ENCODE measurements at places on chromosomes 5 and 9. TPM values are rescaled to one million over a fixed set of nuclear protein-coding genes. Genes with fewer than 3 reads are reported as not detected.

DNA sequence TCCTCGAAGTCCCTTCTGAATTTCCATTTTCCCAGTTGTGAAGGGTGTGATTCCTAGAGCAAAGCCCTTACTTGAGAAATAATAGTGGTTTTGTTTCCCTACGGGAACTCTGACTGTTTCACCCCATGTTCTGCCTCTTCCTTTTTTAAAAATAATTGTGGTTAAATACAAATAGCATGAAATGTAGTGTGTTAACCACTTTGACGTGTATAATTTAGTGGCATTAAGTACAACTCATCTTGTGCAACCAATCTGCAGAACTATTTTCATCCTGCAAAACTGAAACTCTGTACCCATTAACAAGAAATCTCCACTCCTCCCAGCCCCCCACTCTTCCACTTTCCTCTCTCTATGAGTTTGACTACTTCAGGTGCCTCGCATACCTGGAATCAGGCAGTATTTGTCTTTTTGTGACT, 35.6 kb upstream of the HAND1 start:
- no peak for DNase-seq

DNA sequence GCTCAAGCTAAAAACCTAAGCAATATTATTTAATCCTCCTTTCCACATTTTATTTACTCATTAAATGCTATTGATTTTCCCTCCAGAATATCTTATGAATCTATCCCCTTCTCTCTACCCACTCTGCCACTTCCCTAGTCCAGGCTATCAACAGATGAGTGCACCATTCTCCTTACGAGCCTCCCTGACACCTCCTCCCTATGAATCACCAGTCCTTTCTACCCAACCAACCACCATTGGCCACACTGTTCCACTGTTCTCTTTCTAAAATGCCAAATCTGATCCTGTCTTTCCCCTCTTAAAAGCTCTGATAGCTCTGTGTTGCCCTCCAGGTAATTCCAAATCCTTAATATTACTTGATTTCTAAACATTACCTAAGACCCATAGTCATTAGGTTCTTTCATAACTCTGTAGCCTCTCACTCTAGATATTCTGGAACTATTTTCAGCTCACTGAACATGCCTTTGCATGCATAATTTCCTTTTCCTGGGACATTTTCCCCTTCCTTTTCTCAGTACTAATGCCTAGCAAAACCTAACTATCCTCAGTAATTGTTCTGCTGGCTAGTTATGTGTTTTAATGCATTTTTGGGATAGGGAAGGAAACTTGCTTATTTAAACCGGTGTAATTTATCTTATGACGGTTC, 126.3 kb downstream of the UNC13B start:
- DNase-seq = no peak

GRCh38 chr9:17531642-17532254, 47.1 kb upstream of the SH3GL2 start:
- DNase-seq = peak; percentile 61

- no peak for DNase-seq
These were observed 24.7 kb upstream of the TNFSF15 start for GRCh38 chr9:114830546-114830945.

DNA sequence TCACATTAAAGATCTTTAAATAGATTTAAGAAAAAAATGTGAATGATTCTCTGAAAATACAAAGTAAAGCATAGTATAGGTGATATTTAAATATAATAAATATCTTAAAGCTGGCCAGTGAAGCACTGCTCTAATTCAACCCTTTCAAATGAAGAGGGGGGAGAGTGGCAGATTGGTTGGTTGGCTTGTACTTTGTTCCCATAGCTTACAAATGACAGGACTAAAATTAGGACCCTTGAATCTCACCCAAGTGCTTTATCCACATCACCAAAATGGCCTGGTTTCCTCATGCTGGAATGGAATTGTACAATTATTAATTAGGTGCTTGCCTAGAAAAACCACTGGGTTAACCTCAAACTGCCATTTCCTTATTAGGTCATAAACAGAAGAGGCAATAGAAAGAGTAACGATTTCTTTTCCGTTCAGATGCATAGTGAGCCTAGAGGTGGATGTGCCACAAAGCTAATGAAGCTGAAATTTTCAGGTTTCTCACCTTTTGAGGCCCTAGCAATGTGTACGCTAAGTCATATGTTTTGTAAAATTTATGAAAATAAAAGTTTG, 354.5 kb upstream of the CDH6 start:
- DNase-seq = no peak

DNA sequence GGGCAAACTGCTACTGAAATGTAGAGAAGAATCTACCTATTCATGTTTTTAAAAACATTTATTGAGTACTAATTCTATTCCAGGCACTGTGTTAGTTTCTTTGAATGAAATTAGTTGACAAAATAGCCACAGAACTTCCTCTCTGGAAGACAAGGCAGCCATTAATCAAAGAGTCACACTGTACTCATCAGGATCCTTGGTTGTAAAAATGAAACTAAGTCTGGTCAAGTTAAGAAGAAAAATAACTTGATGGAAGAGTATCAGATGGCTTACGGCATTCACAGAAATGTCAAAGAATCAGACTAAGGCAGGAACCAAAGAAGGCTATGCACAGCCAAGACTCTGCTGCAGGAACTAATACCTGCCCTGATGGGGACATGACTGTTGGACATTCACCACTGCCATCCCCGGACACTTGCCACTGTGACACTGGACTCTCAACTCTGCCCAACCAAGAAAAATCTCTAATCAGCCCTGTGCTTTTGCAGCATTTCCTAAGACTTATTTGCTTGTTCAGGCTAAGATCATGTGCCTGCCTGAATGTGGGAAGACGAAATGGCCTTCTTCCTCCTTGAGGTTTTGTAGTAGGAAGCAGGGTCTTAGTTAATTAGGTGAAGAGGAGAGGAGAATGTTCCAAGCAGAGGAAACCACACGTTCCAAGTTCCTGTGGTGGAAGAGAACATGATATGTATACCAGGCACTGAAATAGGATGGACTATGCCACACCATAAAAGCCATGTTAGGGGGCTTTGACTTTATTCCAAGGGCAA, 23.3 kb upstream of the NDUFB6 start:
- DNase-seq = no peak

- no peak for DNase-seq
These were observed 137.1 kb upstream of the TRIM32 start for GRCh38 chr9:116549786-116550660.

- no peak for DNase-seq
These were observed 12.7 kb downstream of the TSPAN17 start for GRCh38 chr5:176659860-176660461.

GRCh38 chr5:127290019-127290945, at the start of gene MEGF10:
Gene MEGF10, plus strand, starts transcription at chr5:127290796. Its CDS starts 40,513 bp downstream, at chr5:127331309.
- peak; percentile 81 for DNase-seq

- no peak for DNase-seq
These were observed 83.6 kb upstream of the ADAMTSL1 start for GRCh38 chr9:18390393-18390792.

DNA sequence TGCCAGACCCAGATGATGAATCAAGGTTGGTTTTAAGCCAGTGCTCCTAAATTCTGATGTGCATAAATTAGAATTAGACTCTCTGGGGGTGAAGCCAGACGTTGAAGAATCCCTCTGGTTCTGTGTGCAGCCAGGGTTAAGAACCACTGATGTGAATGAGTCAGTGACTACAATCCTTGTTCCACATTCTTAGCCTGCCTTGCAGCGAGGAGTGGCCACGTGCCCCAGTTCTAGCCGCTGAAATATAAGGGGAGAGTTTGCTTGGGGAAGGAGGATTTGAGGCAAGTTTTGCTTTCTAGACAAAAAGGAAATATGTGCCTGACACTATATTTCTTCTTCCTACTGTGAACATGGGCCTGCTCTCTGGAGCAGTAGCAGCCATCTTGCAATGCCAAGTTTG, 34.2 kb upstream of the MSH3 start:
- no peak for DNase-seq

The PPP3R2 gene
- not detected for total RNA-seq

The HTR1A gene
- total RNA-seq = not detected

The FAM151B gene
- 11.3 TPM for total RNA-seq

The SPINK13 gene
- not detected for total RNA-seq
